Aorta (tissue), 5 donors: ENCODE measurements at places on chromosomes 13 and 19. TPM values are rescaled to one million over a fixed set of nuclear protein-coding genes. Genes with fewer than 3 reads are reported as not detected.

- H3K27ac ChIP-seq = no peak overlapping the region
- no peaks in the 10 kb centered on the region for H3K4me1 ChIP-seq
- no peak overlapping the region for H3K4me3 ChIP-seq
- H3K36me3 ChIP-seq = no peaks in the 10 kb centered on the region
- H3K27me3 ChIP-seq = no peaks in the 10 kb centered on the region
These were observed 465.7 kb downstream of the TBC1D4 start for GRCh38 chr13:75016225-75016624.

DNA sequence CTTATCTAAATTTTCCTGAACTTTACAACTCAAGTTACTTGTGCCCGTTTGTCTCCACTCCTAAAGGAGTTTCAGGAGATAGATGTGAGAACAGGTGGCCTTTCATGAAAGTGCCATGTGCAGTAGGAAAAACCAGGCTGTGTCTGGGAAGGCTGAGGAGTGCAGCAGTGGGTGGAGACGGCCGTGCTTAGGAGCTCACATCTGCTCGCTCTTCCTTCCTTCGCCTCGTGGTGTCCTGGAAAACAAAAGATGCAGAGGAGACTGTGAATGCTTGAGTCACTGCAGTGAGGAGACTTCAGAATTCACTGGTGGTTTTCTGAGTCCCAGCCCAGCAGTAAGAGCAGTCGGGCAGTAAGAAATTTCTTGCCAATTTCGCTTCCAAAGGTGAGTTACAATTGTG lies 138.4 kb upstream of the RNF113B start:
- no peak overlapping the region for H3K27ac ChIP-seq
- no peak overlapping the region for H3K4me3 ChIP-seq
- no peak for DNase-seq
- no peaks in the 10 kb centered on the region for H3K4me1 ChIP-seq
- no peaks in the 10 kb centered on the region for H3K36me3 ChIP-seq
- no peaks in the 10 kb centered on the region for H3K27me3 ChIP-seq

DNA sequence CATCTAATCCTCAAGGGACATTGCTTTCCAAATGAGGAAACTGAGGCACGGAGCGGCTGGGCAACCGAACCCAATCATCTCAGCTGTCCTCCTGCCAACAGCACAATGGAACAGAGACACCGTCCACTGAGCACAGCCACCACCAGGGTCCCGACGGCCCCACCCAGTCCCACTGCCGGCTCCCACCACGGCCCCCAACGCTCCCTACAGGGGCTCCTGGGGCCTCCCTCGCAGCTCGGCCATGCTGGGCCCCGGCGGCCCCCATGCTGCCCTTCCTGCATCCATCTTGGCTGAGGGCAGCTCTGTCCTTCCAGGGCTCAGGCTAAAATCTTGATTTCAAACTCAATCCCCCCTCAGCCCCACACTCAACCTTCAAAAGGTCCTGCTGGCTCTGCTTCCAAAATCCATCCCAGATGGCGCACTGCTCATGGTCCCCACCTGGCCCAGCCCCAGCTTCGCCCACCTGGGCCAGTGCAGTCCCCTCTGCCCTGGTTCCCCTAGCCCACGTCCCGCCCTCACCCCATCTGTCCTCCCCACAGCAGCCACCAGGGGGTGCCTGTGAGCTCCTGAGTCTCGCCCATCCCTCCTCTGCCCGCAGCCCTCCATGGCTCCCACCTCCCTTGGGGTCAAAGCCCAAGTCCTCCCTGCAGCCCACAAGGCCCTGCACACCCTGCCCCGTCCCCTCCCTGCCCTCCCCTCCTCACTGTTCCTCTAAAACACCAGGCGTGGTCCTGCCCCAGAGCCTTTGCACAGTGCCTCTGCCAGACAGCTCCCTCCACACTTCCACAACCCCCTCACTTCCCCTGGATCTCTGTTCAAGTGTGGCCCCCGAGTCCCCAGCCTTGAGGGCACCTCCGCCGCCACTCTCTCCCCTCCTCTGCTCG lies 7.9 kb downstream of the PIP5K1C start:
- no peaks in the 10 kb centered on the region for H3K36me3 ChIP-seq
- peak overlapping the region; percentile 25 for H3K27ac ChIP-seq
- no peaks in the 10 kb centered on the region for H3K27me3 ChIP-seq
- no peak overlapping the region for H3K4me3 ChIP-seq
- peak; percentile 87 for DNase-seq
- no peaks in the 10 kb centered on the region for H3K4me1 ChIP-seq

Gene PRODH2
- not detected for total RNA-seq

GRCh38 chr13:26540334-26540733 lies 17.1 kb upstream of the WASF3 start:
- DNase-seq = no peak
- H3K36me3 ChIP-seq = no peaks in the 10 kb centered on the region
- no peak overlapping the region for H3K27ac ChIP-seq
- no peaks in the 10 kb centered on the region for H3K27me3 ChIP-seq

GRCh38 chr19:33235269-33235995 lies 9.8 kb upstream of the SLC7A10 start:
- H3K4me1 ChIP-seq = no peaks in the 10 kb centered on the region
- H3K27ac ChIP-seq = no peak overlapping the region
- no peaks in the 10 kb centered on the region for H3K36me3 ChIP-seq
- H3K27me3 ChIP-seq = no peaks in the 10 kb centered on the region

GRCh38 chr19:35757231-35757748 lies 461 bp upstream of the HSPB6 start:
- no peaks in the 10 kb centered on the region for H3K27me3 ChIP-seq
- H3K4me3 ChIP-seq = no peak overlapping the region
- peaks cover 3% of the 10 kb centered on the region for H3K36me3 ChIP-seq
- peak; percentile 93 for DNase-seq

- H3K4me3 ChIP-seq = no peak overlapping the region
- no peaks in the 10 kb centered on the region for H3K27me3 ChIP-seq
- no peaks in the 10 kb centered on the region for H3K4me1 ChIP-seq
- no peak for DNase-seq
- H3K36me3 ChIP-seq = no peaks in the 10 kb centered on the region
These were observed 7.4 kb upstream of the CLEC4G start for GRCh38 chr19:7739211-7739755.

DNA sequence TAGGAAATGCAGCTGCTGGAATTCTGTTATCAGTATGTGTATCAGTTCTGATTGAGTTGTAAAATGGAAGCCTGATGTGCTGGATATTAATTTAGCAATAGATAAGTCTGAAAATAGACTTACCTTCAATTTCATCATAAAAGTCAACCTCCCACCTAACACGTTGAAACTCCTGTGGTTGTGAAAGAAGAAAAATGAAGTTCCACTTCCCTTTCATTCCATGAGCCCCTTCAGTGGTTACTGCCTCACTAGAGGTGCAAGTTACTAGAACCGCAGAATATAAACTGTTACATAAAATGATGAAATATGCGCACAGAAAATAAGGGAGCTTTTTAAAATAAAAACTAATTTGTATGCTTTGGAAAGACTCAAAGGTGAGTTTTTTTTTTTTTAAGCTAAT lies 249.2 kb downstream of the SHISA2 start:
- no peaks in the 10 kb centered on the region for H3K4me1 ChIP-seq
- no peaks in the 10 kb centered on the region for H3K27me3 ChIP-seq
- H3K27ac ChIP-seq = no peak overlapping the region

Gene CHERP
- 32.4 TPM for total RNA-seq

- no peaks in the 10 kb centered on the region for H3K4me1 ChIP-seq
- H3K4me3 ChIP-seq = no peak overlapping the region
- no peaks in the 10 kb centered on the region for H3K27me3 ChIP-seq
- no peaks in the 10 kb centered on the region for H3K36me3 ChIP-seq
- DNase-seq = peak; percentile 49
These were observed 29.7 kb downstream of the RASA3 start for GRCh38 chr13:114102521-114103288.

GRCh38 chr19:35633727-35634440 lies 5.0 kb downstream of the RBM42 start:
- no peak overlapping the region for H3K4me3 ChIP-seq
- no peaks in the 10 kb centered on the region for H3K27me3 ChIP-seq
- H3K36me3 ChIP-seq = no peaks in the 10 kb centered on the region
- no peak overlapping the region for H3K27ac ChIP-seq
- DNase-seq = no peak

Gene TIMM13
- 32.7 TPM for total RNA-seq

GRCh38 chr13:96025283-96025682 lies 27.9 kb downstream of the UGGT2 start:
- no peaks in the 10 kb centered on the region for H3K27me3 ChIP-seq
- H3K27ac ChIP-seq = no peak overlapping the region
- H3K4me1 ChIP-seq = peaks cover 6% of the 10 kb centered on the region
- no peak for DNase-seq
- H3K4me3 ChIP-seq = no peak overlapping the region

GRCh38 chr19:10315335-10316214 lies at the start of gene FDX2:
Gene FDX2 (minus strand): TSS chr19:10316015. CDS start chr19:10315996, 19 bp downstream.
- H3K27me3 ChIP-seq = no peaks in the 10 kb centered on the region
- no peaks in the 10 kb centered on the region for H3K4me1 ChIP-seq
- H3K4me3 ChIP-seq = peak within 1 kb of the TSS; percentile 39

Gene KLHL1
- not detected for total RNA-seq

Gene PSG7
- total RNA-seq = not detected

- H3K4me3 ChIP-seq = no peak overlapping the region
- H3K27me3 ChIP-seq = no peaks in the 10 kb centered on the region
- peak; percentile 40 for DNase-seq
These were observed 1.3 kb downstream of the PGLYRP1 start for GRCh38 chr19:46021531-46022041.

DNA sequence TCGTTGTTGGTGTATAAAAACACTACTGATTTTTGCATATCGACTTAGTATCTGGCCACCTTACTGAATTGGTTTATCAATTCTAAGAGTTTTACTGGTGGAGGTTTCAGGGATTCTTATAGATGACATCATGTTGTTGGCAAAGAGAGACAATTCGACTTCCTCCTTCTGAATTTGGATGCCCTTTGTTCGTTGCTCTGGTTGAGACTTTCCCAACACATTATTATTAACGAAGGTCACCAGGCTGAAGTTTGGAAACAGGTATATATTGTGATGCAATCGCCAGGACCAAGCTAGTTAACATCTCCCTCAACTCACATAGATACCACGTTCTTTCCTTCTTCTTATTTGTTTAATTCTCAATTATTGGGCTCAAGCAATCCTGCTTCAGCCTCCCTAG lies 2.1 kb upstream of the ZSCAN5B start:
- no peak for DNase-seq
- H3K4me1 ChIP-seq = no peaks in the 10 kb centered on the region
- no peak overlapping the region for H3K27ac ChIP-seq
- H3K27me3 ChIP-seq = no peaks in the 10 kb centered on the region
- no peak overlapping the region for H3K4me3 ChIP-seq

Gene POSTN
- 190 TPM for total RNA-seq

GRCh38 chr13:113581871-113582270 lies 2.7 kb upstream of the TFDP1 start:
- no peaks in the 10 kb centered on the region for H3K36me3 ChIP-seq
- no peaks in the 10 kb centered on the region for H3K27me3 ChIP-seq
- no peaks in the 10 kb centered on the region for H3K4me1 ChIP-seq
- no peak overlapping the region for H3K4me3 ChIP-seq
- H3K27ac ChIP-seq = no peak overlapping the region

Gene NKPD1
- not detected for total RNA-seq

- H3K27me3 ChIP-seq = no peaks in the 10 kb centered on the region
- no peaks in the 10 kb centered on the region for H3K36me3 ChIP-seq
- no peak for DNase-seq
- no peaks in the 10 kb centered on the region for H3K4me1 ChIP-seq
- no peak overlapping the region for H3K27ac ChIP-seq
- H3K4me3 ChIP-seq = no peak overlapping the region
These were observed 85.2 kb downstream of the ATP11A start for GRCh38 chr13:112774829-112775565.

Gene GPR12
- total RNA-seq = 0.15 TPM

- H3K4me3 ChIP-seq = no peak overlapping the region
- no peak overlapping the region for H3K27ac ChIP-seq
- no peak for DNase-seq
- no peaks in the 10 kb centered on the region for H3K36me3 ChIP-seq
- no peaks in the 10 kb centered on the region for H3K27me3 ChIP-seq
These were observed 2.5 kb downstream of the TMEM160 start for GRCh38 chr19:47045867-47046470.

Gene CAMSAP3
- total RNA-seq = not detected

Gene SGCG
- 3.6 TPM for total RNA-seq

DNA sequence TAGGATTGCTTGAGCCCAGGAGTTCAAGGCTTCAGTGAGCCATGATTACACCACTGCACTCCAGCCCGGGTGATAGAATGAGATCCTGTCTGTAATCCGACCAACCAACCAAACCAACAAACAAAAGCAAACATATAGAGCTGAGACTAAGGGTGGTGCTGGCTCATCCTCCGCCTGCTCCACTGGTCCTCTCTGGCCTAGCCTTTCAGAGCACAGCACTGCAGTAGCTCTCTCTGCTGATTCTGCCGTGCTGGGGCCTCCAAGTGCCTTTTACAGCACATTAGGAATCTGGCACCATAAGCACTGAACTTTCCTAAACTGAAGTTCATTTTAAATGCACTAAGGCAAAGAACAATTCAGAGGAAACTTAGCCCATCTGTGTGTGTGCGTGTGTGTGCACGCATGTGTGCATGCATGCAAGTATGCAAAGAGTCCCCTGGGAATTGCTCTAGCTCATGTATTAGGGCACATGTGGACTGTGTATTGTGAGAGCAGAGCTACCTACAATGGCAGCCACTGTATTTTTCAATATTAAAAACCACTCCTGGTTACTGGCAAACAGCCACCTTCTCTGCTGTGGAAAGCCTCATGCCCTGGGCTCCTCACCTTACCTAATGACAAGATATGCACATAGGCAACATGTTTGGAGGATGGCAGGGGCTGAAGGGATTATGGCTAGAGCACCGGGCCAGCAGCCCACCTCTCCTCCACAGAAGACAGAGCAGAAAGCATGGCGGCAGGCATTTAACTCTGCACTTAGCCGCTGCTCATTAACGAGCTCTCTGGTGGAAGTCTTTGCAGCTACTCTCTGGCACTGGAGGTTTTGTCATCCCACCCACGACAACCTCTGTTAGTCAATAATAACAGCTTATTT lies 223.1 kb upstream of the TSHZ3 start:
- H3K36me3 ChIP-seq = no peaks in the 10 kb centered on the region
- H3K27ac ChIP-seq = no peak overlapping the region
- no peak overlapping the region for H3K4me3 ChIP-seq
- H3K4me1 ChIP-seq = no peaks in the 10 kb centered on the region
- H3K27me3 ChIP-seq = no peaks in the 10 kb centered on the region

DNA sequence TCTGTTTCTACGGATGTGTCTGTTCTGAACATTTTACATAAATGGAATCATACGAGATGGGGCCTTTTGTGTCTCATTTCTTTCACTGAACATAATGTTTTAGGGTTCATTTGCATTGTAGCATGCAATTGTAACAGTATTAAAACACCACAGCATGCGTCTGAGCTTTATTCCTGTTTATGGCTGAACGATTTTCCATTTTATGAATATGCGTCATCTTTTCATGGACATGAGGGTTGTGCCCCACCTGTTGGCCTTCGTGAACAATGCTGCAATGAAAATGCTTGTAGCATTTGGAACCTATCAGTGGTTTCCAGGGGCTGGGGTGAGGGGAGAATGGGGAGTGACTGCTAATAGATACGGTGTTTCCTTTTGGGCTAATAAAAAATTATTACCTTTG lies 5.1 kb downstream of the OR10H1 start:
- H3K27ac ChIP-seq = no peak overlapping the region
- H3K36me3 ChIP-seq = no peaks in the 10 kb centered on the region
- peaks cover 1% of the 10 kb centered on the region for H3K4me1 ChIP-seq
- DNase-seq = no peak
- H3K27me3 ChIP-seq = no peaks in the 10 kb centered on the region
- H3K4me3 ChIP-seq = no peak overlapping the region

- no peaks in the 10 kb centered on the region for H3K36me3 ChIP-seq
- H3K27me3 ChIP-seq = no peaks in the 10 kb centered on the region
- no peak for DNase-seq
These were observed 1158.0 kb downstream of the EFNB2 start for GRCh38 chr13:105377452-105377851.
